D721Med (cell line): ENCODE measurements at places on chromosomes 13 and 19.

- DNase-seq = peak; percentile 22
Measured at GRCh38 chr13:101757446-101758039, 305.1 kb downstream of the ITGBL1 start.

GRCh38 chr13:39835253-39835652, 179.8 kb downstream of the COG6 start:
- DNase-seq = no peak

GRCh38 chr13:41465241-41465847, 8.0 kb downstream of the RGCC start:
- DNase-seq = no peak

GRCh38 chr13:40026741-40027140, 371.3 kb downstream of the COG6 start:
- DNase-seq = no peak

DNA sequence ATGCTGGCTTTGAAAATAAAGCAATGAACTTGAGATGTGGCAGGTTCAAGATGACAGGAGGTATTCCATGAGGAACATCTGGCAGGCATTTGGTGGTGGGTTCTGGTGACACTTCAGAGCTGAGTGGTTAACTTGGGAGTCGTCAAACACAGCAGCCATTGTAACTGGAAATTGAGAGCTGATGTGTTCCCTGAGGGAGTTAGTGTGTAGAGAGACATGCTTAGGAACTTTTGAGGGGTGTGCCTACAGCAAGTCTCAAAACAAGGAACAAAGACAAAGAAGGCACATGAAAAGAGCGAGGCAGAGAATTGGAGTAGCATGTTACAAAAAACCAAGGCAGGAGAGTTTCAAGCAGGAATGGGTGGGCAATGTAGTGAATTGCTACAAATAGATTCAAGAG, 53.9 kb upstream of the KL start:
- DNase-seq = no peak

GRCh38 chr19:48480183-48480557, 11.0 kb downstream of the CYTH2 start:
- no peak for DNase-seq

- no peak for DNase-seq
Measured at GRCh38 chr13:31605076-31605860, 134.1 kb upstream of the RXFP2 start.

DNA sequence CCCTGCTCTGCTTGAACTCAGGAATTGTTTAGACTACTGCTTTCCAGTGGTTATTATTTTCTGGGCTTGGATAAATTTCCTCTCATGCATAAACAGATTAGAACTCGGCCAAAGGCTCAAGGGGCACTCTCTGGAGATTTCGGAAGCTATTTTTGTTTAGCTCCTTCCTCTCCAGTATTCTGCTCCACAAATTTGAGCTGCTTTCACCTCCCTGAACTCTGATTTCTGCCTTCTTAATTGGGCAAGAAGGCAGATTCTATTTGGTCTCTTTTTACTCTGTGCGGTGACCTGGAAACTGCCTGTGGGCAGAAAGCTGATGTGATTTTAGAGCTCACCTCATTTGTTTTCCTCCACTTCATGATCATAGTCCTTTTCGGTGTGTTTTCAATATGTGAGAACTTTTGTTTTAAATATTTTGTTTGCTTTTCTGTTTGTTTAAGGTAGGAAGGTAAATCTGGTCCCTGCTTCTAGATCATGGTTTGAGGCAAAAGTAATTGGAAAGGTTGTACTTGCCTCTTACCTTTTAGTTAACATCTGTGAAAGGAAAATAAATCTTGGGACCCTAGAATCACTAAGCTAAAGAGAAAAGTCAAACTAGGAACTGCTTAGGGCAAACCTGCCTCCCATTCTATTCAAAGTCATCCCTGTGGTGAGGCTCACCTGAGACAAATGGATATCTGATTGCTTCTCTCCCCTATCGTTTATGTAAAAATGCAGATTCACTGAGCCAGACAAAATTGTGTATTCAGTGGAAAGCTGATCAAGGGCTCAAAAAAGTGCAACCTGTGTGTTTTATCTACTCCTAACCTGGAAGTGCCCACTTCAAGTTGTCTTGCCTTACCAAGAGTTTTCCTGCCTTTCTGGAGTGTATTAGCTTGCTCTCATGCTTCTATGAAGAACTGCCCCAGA, 714.7 kb upstream of the PCDH20 start:
- DNase-seq = no peak

GRCh38 chr13:75660694-75661093, 24.6 kb downstream of the LMO7 start:
- no peak for DNase-seq

DNA sequence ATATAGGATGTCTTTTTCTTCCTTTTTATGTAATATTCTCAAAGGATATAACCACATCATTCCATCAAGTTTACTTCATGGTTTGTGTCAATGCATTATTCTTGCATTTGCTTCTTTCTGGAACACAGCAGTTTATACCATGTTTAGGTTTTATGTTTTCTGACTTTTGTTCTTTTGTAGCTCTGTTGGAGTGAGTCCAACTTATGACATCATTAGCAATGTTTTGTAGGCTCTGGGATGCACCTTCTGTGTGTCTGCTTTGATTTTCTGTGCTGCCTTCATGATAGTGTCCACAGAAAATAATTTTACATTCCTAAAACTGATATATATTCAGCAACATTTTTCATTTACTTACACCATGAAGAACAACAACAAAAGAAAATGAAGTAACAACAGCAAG, 68.9 kb downstream of the SHISA2 start:
- no peak for DNase-seq

GRCh38 chr19:33661336-33661735, 39.6 kb downstream of the CHST8 start:
- DNase-seq = no peak

GRCh38 chr19:9914315-9915207, 21.8 kb downstream of the OLFM2 start:
- peak; percentile 87 for DNase-seq

- DNase-seq = no peak
Measured at GRCh38 chr19:56866538-56866937, 26.0 kb upstream of the PEG3 start.

DNA sequence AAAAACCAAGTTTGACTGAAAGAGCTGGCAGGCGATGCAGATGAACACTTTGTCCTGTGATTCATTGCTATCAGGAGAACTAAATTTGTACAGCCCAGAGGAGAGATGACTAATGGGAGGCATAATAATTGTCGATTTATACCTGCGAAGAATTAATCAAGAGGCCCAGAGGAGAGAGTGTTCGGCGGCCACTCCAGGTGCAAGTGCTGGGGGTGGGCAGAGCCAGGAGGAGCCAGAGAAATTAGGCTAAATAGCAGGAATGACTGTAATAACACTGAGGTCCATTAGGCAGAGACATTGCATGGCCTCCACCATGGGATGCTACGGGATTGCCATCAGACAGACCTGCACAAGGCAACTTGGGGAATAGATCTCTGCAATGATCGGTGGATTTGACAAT, 107.7 kb upstream of the UQCRFS1 start:
- no peak for DNase-seq

DNA sequence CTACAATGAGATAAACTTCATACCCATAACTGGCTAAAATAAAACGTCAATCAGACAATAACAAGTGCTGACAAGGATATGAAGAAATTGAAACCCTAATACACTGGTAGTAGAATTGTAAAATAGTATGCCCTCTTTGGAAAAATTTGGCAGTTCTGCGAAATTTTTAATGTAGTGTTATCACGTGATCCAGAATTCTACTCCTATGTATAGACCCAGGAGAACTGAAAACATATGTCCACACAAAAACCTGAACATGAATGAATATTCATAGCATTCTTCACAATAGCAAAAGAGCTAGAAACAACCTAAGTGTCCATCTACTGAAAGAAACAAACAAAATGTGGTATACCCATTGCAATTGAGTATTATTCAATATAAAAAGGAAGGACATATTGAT, 14.2 kb upstream of the MYO16 start:
- DNase-seq = no peak

- DNase-seq = no peak
Measured at GRCh38 chr19:6060600-6061375, 49.5 kb downstream of the RFX2 start.

GRCh38 chr19:6608940-6609339, 18.0 kb upstream of the CD70 start:
- DNase-seq = no peak

- DNase-seq = no peak
Measured at GRCh38 chr19:49605605-49606004, 14.6 kb downstream of the PRR12 start.

DNA sequence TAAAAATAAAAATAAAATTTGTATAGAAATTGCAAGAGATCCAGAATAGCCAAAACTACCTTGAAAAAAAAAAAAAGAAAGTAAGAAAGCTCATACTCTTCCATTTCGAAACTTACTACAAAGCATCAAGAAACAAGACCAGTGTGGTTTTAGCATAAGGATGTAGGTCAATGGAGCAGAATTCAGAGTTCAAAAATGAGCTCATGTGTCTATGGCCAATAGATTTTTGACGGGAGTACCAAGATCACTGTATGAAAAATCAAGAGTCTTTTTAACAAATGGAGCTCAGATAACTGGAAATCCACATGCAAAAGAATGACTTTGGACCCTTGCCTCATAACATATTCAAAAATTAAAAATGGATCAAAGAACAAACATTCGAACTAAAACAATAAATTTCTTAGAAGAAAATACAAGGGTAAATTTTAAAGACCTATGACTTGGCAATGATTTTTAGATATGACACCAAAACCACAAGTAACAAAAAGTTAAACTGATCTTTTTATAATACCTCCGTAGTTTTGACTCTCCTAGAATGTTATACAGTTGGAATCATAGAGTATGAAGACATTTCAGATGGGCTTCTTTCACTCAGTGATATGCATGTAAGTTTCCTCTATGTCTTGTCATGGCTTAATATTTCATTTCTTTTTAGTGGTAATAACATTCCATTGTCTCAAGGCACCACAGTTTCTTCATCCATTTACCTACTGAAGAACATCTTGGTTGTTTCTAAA, 43.2 kb downstream of the KLF12 start:
- DNase-seq = no peak

DNA sequence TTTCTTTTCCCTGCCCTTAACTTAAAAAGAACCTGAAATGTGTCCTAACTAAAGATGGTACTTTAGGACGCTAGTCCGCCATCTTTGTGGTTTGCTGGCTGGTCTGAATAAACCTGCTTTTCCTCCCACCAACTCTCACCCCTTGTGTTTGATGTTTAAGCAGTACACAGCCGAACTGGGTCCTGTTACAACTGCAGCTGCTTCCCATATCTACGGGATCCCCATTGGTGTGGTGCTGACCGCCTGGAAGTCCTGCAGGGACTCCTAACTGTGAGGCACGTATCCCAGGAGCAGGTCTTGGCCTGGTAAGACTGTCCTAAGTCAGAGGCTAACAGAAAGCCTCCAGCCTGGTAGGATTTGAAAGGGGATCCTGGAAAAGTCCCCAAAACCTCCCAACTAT, 40.9 kb upstream of the VSTM2B start:
- no peak for DNase-seq

DNA sequence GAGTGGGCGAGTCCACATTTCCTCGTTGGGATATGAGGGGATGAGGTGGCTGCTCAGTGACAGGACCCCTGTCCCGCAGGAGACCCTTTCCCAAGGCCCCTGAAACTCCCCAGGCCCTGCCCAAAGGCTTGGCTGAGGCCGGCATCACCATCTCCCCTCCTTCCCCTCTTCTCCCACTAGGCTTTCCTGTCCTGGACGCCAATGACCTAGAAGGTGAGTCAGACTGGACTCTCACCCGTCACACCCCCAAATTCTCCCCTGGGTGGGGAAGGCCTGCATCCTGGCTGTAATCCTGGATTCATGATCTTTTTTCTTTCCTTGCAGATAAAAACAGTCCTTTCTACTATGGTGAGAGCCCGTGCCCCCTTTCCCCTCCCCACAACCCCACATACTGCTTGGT, 5.3 kb downstream of the FXYD3 start:
- DNase-seq = no peak

GRCh38 chr13:68998056-68998455, 1109.6 kb upstream of the ATXN8OS start:
- no peak for DNase-seq

- DNase-seq = no peak
Measured at GRCh38 chr13:100515410-100515800, 73.2 kb downstream of the GGACT start.

- no peak for DNase-seq
Measured at GRCh38 chr13:28355822-28356371, 139.0 kb downstream of the FLT1 start.

DNA sequence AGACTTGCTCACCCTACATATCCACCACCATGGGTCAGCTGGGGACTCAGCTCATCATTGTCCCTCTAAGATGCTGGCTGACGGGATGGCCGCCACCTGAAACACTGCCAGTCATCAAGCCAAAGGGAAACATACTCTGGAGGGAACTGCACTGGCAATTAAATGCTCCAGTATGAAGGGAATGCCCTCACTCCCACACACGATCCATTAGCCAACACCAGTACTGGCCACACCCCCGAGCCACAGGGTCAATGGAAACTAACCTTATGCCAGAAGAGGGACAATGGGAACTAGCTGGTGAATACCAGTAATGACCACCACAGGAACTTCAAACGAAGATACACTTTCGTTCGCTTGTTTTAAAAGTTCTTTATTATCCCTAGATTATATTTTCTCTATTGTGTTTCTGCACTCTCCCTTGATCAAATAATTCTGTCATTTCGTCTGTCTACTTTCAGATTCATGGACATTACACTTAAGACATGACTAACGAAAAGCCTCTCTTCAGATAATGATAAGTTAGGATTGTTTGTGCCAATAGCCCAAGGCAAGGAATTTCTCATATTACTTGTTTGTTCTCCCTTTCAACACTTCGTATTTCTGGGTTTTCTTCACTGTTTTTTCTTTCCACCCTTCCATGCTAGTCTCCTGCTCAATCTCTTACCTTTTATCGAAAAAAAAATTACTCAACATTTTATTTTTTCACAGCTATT, 1.7 kb upstream of the ZNF507 start:
- DNase-seq = no peak

- no peak for DNase-seq
Measured at GRCh38 chr19:4738734-4739133, 15.1 kb upstream of the DPP9 start.

DNA sequence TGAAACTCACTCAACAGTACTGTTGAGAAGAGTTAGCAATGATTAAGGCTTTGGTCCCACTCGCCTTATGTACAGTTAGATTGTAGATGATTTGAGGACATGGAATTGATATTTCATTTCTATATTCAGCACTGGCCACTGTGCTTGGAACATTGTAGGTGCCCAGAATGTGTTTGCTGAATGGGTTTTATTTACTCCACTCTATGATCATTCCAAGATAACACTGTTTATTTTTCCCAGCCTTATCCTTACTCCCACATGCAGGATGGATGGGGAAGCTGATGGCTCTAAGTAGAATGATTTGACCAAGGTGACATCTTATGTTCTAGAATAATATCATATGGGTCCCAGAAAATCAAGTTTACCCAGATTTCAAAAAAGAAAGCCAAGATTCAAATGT, 124.6 kb upstream of the RXFP2 start:
- DNase-seq = no peak

DNA sequence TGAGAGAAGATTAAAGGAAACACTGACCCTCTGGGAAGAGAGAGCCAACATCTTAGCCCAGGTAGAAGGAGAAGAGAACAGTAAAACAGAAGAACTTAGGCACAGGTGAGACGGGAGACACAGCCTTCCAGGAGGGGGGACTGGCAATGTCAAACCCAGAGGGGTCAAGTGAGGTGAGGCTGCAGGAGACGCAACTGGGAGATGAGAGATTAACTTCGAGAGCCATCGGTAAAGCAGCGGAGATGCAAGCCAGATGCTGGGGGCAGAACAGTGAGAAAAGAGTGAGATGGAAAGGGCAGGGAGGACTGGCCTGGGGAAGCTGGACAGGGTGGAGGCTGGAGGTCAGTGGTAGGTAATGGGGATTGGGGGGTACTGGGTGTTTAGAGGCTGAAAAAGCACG, 5.2 kb downstream of the INSR start:
- DNase-seq = no peak
